Activated CD4-positive, alpha-beta memory T cell treated with anti-CD3 and anti-CD28 coated beads, Interleukin-2, amount 10 ng/mL, durations not matched to agents 7 days and 5 days (primary cell): ENCODE measurements at places on chromosomes 3 and 15. TPM values are rescaled to one million over a fixed set of nuclear protein-coding genes. Genes with fewer than 3 reads are reported as not detected.

Gene FXR1
- total RNA-seq = 127 TPM

Gene ZNF620
- 6.3 TPM for total RNA-seq

Gene COL6A5
- 0.05 TPM for total RNA-seq

Gene ZNF860
- total RNA-seq = 0.13 TPM

DNA sequence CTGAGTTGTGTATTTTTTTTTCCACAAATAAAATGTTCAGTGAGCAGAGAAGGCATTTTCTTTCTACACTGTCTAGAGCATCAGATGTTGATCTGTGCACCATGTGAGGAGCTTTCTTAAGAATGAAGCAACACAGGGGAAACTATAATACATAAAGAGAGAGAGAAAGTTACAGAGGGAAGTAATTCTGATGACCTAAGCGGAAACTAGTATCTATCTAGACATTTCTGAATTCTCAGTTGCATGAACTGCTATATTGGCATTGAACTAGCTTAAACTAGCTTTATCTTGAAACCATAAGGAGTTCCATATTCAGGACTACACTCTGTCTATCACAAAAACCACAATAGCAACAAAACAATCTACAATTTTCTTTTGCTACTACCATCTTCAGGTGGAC lies 822.4 kb downstream of the VGLL3 start:
- no peak for DNase-seq

- no peak for DNase-seq
Measured at GRCh38 chr3:99713440-99713839, 75.0 kb downstream of the COL8A1 start.

- DNase-seq = no peak
Measured at GRCh38 chr3:39347586-39347876, 18.0 kb downstream of the CCR8 start.

GRCh38 chr15:35437157-35437556 lies 108.8 kb downstream of the DPH6 start:
- DNase-seq = no peak

DNA sequence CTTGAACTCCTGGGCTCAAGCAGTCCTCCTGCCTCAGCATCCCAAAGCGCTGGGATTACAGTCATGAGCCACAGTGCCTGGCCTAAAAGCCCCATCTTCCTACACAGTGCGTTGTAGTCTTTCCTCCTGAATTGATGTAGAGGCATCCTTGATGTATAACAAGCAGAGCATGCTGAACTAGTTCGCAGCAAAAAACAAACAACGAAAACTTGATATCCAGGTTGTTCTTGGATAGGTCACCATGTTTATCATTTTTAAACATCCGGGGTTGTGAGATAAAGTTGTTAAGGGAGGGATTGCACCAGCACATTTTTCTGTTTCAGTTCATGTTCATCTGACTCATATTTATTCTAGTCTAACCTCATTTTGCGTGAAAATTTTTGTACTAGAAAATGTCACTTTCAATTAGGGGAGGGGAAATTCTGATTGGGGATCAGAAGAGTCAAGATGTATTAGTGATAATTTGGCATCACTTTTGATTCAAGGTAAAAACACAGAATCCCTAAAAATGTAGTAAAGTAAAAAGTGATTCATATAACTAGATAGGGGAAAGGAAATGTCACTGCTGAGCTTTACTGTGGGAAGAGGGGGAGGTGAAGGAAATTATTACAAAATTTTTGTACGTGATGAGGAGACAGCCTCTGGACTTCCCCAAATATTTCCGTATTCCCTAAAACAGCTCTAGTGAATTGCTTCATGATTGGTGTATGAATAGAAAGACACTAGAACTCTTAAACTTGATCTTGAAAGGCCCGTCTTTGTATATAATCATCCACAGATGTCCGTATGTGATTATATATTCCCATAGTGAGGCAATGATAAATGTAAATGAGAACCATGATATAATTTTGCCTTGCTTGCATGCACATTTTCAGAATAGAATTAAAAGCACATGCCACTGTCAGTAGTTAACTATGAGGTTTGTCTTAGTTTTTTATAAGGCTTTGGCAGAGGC lies 22.9 kb downstream of the RAB8B start:
- DNase-seq = no peak

DNA sequence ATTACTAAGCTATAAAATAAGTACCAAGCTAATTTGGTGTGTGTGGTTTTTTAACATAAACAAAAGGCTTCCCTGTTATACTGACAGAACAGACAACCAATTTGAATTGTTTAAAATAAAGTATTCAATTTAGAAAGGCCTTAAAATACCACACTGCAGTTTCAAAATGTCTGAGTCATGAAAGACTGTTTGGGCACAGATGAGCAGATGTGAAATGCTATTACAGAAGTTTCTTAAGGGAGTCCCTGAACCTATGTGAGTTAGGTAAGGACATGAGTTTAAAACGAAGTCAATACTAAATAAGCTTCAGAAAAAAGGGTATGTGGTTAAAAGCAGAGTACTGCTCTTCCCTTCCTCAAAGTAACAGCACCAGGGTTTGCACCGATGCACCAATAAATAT lies 69.7 kb upstream of the SETMAR start:
- no peak for DNase-seq

GRCh38 chr3:141413391-141413790 lies 45.1 kb downstream of the ZBTB38 start:
- peak; percentile 34 for DNase-seq

GRCh38 chr15:31586841-31587240 lies 260.2 kb downstream of the KLF13 start:
- no peak for DNase-seq
